Cortex of kidney (tissue), 1 donor: ENCODE measurements at places on chromosomes 3 and 15.

DNA sequence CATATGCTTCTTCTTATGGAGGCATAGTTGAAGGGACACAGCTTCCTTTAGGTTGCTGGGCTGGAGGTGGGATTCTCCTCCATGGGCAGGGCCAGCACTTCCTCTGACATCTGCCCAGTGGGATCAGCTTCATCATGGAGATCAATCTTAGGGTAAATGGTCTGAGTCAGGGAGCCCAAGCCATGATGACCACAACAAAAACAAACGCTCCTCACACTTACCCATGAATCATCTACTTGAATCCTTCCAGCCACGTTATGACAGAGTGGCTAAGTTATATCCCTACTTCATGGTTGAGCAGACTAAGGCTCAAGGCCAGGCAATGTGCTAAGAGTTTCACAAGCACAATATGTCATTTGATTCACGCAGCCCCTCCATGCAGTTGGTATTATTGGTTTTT is 87.2 kb upstream of the NMNAT3 start:
- DNase-seq: no peak

- no peak for DNase-seq
Observed at GRCh38 chr15:57916695-57917094, 148.8 kb downstream of the ALDH1A2 start.

GRCh38 chr15:93249623-93250022 is 160.6 kb upstream of the RGMA start:
- DNase-seq: no peak

GRCh38 chr15:81296186-81296585 is 27.8 kb downstream of the STARD5 start:
- no peak for DNase-seq

DNA sequence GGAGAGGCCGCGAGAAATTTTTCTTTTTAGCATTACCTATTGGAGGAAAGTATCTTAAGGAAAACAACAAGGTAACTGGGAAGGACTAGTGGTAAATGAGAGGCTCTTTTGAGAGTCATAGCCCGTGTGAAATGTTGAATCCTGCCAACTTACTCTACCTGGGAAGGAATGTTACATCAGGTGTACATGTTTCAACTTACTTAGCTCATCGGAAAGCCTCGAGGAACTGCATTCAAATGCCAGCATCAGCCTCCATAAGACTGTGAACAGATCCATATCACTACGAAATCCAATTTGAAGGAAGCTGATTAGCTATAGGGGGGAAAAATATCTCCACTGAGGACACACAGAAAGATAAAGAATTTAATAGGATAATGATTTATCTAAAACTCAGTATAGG is 72.3 kb upstream of the PDZRN3 start:
- no peak for DNase-seq

DNA sequence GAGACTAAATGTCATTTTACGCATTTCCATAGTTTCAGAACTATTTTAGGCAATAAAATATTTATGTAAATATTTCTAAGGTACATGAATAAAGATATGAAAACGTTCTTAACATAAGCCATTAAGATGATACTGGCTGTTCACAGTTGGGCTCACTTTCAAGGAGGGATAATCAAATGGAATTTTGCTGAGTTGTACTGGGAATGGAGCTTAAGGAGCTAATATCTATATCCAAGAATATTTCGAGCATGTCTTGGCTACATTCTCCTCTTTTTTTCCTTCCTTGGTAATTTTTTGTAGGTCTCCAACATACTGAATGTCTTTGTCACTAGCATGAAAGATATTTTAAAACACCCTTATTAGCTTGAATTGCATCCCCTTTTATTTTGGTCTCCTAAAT is 383.4 kb downstream of the RAP2B start:
- no peak for DNase-seq

DNA sequence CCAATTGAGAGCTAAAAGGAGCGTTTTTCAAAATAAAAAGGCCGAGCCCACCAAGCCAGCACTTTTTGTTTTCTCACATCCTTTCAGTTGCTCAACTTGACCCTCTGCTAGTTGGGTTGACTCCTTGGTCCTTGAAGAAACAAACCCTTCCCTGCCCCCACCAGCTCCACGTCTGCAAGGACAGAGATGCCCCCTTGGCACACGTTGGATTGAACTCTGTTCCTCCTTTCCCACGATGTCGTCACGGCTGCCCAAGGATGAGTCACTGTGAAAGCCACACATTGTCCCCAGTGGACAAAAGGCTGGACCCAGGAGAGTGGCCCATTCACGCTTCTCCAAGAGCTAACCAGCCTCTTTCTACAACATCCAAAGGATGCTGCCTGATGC is 43.0 kb upstream of the SPATA12 start:
- no peak for DNase-seq

- DNase-seq: no peak
Observed at GRCh38 chr15:80615783-80616391, 79.2 kb upstream of the ABHD17C start.

DNA sequence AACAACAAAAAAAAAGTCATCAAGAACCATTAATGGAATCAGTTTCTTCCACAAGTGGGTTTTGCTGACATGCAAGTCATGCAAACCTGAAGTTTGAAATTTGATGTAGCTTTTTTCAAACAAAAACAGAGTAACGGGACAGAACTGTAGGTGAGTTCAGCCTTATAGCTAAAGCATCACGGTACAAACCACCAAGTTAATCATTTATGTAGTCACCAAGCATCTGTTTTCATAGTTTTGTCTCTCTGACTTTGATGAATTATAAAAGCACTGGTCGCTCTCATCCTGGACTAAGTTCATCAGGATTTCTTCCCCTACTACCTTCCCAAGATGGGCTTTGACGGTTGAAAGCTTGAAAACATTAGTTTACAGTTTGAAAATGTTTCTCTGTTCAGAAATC is 117.0 kb upstream of the SAMMSON start:
- no peak for DNase-seq

DNA sequence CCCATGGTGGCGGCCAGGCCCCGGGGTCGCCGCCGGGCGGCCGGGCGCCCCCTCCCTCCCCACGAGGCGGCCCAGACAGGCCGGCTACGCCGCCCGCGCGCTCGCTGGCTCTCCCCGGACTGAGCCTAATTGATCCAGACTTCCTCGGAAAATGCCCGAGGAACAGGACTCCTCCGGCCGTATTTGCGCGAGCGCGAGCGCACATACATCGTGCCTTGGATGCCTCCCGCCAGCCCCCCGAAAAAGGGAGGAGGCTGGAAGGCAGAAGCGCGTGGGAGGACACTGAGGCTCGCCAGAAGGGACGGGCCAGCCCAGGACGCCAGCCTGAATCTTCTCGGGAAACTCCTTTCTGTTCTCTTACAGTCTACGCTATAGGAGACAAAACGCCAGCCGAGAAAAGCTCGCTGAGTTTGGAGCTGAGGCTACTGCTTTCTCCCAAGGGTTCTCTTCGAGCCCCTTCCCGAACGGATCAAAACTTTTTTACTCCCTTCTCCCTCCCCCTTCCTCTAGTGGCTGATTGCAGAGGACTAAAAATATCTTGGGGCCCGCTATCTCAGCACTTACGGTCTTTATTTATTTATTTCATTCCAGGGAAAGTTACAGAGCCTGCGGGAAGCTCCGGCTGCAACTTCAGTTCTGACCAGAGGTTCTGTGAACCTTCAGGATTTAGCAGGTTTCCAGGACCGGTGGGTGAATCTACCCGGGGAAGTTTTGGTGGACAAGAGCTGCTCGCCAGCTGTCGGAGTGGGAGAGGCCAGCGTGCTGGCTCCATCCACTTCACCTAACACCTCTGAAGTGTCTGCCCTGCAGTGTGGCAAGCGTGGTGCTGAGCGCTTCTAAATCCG is at the start of gene PDZRN3:
Gene PDZRN3, minus strand, starts transcription at position 121 of the 845 bp plus-strand sequence.
- DNase-seq: no peak
